ENCODE measurements at places on chromosomes 2 and 18.

GRCh38 chr2:159557437-159558034, 58.8 kb downstream of the BAZ2B start:
- DNase-seq = no peak

GRCh38 chr2:236871500-236872001, 214.1 kb upstream of the COPS8 start:
- no peak for DNase-seq

DNA sequence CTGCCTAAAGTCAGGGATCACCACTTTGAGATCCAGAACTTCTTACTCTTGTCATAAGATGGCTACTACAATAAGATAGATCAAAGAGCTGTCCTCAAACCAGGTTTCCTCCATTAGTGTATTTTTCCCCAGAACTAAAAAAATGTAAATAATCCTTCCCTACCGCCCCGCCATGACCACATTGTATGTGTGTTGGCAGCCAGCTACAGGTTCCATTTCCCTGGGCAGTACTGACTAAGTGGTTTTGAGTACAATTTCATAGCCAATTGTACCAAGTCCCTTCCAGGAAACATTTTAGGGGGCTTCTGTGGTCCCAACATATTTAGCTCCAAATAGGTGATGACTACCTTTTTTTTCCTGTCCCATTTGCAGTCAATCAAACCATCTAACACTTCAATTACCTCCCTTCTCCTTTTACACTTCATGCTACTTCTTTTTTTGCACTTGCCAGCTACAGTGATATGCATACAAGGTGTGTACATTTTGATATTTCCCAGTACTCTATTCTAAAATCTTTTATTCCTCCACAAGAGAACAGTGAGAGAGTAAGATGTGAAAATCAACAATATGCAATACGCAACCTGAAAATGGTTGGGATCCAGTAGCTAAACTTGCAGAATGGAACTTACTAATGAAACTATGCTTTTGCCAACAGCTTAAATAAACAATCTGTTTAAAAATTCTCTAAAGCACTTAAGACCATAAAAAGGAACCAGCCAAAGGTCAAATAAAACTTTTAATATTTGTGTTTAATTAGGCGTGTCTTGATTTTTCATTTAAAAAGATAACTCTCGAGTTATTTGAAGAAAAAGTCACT, 3.9 kb downstream of the PUM2 start:
- DNase-seq = no peak

GRCh38 chr2:109438773-109439389, 174.9 kb downstream of the SEPTIN10 start:
- DNase-seq = no peak

DNA sequence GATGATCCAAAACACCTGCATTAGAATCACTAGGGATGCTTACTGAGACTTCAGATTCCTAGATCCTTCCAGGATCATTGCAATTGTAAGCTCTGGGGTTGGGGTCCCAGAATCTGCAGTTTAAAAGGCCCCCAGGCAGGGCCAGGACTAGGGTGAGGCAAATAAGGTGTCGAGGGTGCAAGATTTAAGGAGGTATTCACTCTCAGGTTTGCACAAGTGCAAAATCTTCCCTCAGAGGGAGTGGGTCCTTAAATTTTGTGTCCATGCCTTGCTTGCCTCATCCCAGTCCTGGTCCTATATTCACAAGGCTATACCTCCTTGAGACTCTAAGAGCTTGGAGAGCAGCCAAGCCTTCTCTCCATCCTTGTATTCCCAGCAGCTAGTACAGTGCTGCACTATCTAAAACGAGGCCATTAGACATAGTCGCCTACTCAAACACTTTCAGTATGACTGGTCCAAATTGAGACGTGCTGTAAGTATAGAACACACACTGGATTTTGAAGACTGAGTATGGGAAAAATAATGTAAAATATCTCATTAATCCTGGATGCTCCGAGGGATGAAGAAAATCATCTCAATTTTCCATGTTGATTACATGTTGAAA, 31.6 kb upstream of the MREG start:
- DNase-seq = no peak

- DNase-seq = no peak
These were observed 123.7 kb upstream of the SATB2 start for GRCh38 chr2:199581408-199581807.

GRCh38 chr2:79977792-79978191, 326.8 kb downstream of the LRRTM1 start:
- no peak for DNase-seq

DNA sequence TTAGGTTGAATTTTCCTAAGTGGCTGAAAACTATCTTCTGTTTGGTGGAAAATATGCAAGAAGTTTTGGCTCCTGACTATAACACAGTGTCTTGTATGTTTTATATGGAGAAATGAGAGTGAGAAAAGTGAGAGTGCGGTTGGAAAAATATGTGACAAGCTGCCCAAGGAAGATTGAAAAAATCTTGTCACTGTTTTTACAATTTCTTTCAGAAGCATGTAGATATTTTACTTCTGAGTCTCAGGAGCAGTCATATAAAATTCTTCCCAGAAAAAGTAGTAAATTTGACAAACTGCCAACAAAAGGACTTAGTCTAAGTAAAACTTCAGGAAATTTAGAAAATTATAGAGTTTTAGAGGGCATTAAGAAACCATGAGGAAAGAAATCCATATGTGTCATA, 19.4 kb upstream of the RMND5A start:
- DNase-seq = no peak

- no peak for DNase-seq
These were observed 161.3 kb downstream of the SPP2 start for GRCh38 chr2:234211797-234212196.

DNA sequence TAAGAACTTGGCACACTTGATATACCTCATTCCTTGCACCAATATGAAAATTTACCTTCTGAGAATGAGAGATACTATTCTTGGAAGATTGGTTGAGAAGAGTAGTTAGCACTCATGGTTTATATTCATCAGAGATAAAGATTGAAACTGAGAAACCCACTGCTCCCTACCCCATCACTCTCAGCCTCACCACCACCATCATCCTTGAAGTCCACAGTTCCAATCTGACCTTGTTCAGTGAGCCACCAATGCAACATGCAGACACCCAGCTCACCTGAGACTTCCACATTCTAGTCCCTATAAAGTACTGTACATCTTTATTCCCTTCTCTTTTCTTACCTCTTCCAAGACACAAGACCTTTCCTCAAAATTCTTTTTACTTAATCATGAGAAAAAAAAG, 869.0 kb downstream of the TRIB2 start:
- DNase-seq = no peak

DNA sequence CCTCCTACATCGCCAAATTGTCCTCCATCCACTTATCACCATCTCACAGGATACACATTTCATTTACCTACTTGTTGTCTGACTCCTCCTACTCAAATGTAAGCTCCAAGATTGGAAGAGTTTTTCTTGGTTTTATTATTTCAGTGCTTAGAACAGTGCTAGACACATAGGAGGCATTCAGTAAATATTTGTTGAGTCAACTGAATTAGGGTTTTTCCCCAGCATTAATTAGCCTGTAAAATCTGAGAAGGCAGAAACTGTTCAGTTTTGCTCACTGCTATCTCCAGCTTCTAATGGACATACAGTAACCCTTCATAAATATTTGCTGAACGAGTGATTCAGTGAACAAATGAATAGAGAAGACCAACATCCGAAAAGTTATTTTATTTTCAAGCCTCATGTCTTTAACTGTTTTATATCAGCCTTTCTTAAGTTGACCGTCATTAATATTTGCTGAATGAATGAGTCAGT, 800 bp downstream of the TTC21B start:
- no peak for DNase-seq

DNA sequence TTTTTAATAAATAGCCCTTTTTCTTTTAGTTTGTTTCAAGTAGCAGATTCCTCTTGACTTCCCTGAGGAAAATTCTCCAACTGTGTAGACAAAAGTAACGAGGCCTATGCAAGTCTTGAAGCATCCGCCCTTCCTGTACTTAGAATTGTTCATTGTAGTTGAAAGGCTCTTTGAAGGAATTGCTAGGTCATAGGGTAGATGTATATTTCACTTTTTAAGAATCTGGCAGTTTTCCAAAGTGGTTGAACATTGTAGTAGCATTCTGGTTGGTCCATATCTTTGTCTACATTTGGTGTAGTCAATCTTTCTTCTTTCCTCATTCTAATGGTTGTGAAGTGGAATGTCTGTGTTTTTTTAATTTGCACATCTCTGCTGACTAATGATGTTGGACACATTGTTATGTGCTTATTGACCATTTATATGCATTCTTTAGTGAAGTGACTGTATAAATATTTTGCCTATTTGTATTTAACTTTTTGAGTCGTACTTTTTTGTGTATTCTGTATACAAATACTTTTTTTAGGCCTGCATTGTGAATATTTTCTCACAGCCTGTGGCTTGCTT, 5.6 kb upstream of the SERPINB11 start:
- DNase-seq = no peak

DNA sequence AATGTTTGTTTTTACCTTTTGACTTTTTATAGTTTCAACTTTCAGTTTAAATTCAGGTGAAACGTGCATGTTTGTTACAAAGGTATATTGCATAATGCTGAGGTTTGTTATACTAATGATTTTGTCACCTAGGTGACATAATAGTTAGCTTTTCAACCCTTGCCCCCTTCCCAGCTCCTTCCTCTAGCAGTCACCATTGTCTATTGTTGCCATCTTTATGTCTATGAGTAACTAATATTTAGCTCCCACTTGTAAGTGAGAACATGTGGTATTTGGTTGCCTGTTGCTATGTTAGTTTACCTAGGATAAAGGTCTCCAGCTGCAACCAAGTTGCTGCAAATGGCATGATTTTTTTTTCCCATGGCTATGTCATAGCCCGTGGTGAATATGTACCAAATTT, 322.3 kb upstream of the SETBP1 start:
- DNase-seq = no peak
